Stimulated activated CD8-positive, alpha-beta memory T cell treated with anti-CD3 and anti-CD28 coated beads, Interleukin-4, amount 100 ng/mL, for 24 hours (primary cell): ENCODE measurements at places on chromosomes 7 and 10.

GRCh38 chr7:6571160-6571779 lies 6.0 kb upstream of the ZDHHC4 start:
- no peak for DNase-seq

- DNase-seq = no peak
Observed at GRCh38 chr10:103896225-103896624, 21.8 kb downstream of the STN1 start.

DNA sequence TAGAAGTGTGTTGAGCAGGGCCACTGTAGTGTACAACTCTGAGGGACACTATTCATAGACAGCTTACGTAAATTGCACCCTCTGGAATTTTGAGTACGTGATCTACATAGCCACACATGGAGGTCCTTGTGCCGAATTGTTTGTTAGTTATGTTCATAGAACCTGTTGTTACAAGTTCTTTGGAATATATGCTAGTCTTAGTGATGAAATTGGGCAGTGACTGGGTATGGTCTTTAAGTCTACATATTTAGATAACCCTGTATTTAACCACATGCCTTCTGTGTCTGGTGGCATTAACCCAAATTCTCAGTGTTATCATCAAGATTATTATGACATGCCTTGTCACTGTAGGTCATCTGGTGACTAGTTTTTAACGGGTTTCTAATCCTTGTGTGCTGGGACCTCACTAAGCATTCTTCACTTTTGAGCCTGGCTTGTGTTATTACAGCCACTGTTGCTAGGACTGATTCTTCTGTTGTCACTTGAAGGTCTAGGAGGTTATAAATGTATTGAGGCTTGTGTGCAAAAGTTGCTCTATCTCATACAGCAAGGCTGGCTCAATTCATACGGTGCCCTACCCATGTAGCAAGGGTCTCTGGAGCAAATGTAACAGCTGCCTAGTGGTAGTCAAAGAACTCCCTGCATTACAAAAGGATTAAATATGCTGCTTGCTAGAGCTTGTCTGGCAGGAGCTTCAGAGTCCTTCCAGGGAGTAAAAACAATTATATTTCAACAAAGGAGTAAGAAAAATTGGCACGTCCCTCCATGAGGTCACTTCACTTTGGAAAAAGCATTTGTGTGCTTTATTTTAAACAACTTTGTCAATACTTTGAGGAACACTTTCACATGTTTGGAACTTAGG lies 65.4 kb downstream of the CDK14 start:
- no peak for DNase-seq

GRCh38 chr7:13278020-13278419 lies 590.6 kb downstream of the ARL4A start:
- DNase-seq = no peak

DNA sequence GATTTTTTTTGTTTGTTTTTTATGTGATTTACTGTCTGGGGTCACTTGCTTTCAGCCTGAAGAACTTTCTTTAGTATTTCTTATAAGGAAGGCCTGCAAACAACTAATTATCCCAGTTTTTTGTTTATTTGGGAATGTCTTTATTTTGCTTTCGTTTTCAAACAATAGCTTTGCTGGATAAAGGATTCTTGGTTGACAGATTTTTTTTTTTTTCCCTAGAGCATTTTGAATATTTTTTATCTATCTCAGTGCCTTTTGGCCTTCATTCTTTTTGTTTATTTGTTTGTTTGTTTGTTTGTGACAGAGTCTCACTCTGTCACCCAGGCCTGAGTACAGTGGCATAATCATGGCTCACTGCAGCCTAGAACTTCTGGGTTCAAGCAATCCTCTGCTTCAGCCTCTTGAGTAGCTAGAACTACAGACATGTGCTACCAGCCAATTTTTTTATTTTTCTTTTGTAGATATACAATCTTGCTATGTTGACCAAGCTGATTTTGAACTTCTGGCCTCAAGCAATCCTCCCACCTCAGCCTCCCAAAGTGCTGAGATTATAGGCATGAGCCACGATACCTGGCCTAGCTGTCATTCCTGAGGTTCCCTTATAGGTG lies 46.3 kb upstream of the FZD9 start:
- no peak for DNase-seq

DNA sequence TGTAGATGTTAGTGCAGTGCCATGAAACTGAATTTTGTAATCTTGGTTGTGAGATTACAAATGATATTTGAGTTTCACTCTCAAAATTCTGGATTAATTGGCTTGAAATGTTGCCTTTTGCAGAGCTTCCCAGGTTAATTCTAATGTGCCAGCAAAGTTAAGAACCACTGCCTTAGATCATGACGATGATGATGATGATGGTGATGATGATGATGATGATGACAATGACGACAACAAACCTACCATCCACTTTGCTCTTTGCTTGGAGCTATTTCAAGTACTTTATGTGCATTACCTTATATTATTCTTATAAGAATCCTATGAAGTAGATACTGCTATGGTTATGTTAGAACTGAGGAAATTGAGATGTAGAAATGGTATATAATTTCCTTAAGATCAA lies 261.6 kb downstream of the CNTNAP2 start:
- no peak for DNase-seq

GRCh38 chr7:24968165-24968564 lies 11.8 kb downstream of the OSBPL3 start:
- no peak for DNase-seq

- no peak for DNase-seq
Observed at GRCh38 chr7:154424350-154424749, 372.2 kb downstream of the DPP6 start.

GRCh38 chr7:97130417-97131139 lies 13.1 kb downstream of the SDHAF3 start:
- no peak for DNase-seq

DNA sequence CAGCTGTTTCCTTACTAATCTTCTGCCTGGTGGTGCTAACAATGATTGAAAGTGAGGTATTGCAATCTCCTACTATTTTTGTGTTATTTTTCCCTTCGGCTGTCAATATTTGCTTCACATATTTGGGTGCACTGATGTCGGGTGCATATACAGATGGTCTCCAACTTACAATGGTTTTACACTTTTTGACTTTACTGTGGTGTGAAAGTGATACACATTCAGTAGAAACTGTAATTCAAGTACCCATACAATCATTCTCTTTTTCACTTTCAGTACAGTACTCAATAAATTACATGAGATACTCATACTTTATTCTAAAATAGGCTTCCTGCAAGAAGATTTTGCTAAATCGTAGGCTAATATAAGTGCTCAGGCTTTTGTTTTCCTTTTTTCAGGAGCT lies 73.2 kb downstream of the RNF216 start:
- DNase-seq = no peak

DNA sequence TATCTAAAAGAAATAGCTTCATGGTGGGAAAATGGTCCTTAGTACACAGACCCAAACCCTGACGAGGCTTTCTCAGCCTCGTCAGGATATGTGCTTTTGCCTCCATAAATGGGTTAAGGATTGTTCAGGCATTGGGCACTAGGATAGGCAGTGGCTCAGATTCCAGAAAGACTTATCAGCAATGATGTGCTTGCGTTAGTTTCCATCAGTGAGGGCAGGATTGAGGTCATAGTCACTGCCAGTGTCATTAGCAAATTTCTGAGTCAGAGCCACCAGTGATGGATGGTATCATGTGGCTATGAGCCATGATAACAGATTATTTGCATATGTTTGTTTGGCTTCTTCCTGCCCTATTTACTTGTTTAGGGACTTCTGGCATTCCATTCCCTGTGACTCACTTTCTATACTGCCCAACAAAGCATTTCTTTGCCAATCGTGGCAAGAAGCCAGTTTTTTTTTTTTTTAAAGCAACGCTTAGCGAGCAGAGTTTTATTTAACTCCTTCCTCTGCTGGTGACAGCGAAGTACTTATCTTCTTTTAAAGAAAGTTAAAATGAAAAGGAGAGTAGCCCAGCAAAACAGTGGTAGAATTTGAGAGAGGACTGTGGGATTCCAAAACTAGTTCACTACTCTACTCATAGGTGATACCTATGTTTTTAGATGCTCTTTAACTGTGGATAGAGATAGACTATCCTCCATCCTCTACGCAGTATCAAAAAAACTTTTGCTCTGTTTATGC lies 44.4 kb downstream of the MYPN start:
- no peak for DNase-seq
